Transverse colon (tissue), 4 donors: ENCODE measurements at places on chromosomes 5 and 9.

- peak; percentile 12 for DNase-seq
These were observed 295.2 kb downstream of the MAST4 start for GRCh38 chr5:66891184-66891925.

- no peak for DNase-seq
These were observed 2.7 kb downstream of the PRRC2B start for GRCh38 chr9:131396626-131397025.

DNA sequence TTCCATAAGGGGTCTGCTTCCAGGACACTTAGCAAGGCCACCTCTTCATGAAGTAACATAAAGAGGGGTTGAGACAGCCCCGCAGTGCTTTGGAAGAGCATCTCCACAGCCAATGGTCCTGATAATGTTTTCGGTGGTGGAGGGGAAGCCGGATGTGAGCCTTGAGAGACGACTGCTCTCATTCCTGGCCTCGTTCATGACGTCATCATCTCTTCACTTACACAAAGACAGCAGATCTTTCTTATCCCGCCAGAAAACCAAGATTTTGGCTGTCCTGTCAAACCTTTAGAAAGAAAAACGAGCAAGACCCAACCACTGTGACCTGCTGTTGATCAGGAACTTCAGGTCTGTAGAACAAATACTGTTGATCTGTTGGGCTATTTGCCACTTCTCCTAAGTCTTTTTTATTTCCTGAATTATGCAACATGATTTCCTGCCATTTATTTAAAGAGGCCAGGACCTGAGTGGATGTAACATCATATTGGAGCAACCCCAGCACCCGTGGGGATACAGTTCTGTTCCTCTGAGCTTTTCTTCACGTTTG lies 89.0 kb upstream of the IRX2 start:
- DNase-seq: no peak

GRCh38 chr9:133269537-133270362 lies 5.3 kb downstream of the ABO start:
- DNase-seq: no peak

- no peak for DNase-seq
These were observed 12.7 kb downstream of the STRBP start for GRCh38 chr9:123255718-123256117.

GRCh38 chr5:65394087-65394486 lies 87.6 kb downstream of the ADAMTS6 start:
- DNase-seq: peak; percentile 8

DNA sequence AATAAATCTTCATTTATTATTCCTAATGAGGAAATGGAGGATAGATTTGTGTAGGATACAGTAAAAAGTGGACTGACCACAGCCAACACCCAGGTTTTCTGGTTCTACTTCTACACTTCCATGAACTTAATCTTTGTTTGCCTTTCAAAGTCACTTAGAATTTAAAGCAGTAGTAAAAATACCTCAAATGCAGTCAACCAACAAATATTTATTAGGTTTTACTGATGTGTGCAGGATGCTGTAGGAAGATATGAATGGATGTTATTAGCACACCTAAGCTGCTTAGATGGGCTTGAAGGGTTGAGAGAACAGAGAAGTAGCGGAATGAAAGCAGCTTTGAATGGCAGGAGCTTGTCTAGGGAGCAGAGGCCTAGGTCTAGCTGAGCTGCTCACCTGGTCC lies 201.1 kb downstream of the PALM2AKAP2 start:
- no peak for DNase-seq

GRCh38 chr9:135303865-135304499 lies 175.6 kb upstream of the PPP1R26 start:
- no peak for DNase-seq

DNA sequence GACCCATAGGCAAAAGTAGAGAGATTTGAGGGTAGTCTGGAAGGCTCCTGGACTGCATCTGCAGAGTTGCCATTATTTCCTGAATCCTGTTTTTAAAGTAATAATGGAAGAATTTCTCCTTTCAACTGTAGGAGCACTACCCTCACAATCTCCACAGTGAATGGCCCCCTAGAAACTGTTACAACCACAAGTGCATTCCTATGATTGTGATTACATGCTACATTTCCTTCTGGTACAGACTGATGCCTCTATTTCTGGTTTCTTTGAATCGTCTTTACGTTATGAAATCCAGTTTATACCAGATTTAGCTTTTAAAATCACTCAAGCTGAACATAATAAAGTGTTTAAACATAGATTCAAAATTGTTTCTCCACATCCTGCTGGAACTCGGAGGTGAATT lies 49.4 kb downstream of the FRMPD1 start:
- DNase-seq: no peak

GRCh38 chr5:77935506-77936364 lies 159.6 kb upstream of the TBCA start:
- no peak for DNase-seq

DNA sequence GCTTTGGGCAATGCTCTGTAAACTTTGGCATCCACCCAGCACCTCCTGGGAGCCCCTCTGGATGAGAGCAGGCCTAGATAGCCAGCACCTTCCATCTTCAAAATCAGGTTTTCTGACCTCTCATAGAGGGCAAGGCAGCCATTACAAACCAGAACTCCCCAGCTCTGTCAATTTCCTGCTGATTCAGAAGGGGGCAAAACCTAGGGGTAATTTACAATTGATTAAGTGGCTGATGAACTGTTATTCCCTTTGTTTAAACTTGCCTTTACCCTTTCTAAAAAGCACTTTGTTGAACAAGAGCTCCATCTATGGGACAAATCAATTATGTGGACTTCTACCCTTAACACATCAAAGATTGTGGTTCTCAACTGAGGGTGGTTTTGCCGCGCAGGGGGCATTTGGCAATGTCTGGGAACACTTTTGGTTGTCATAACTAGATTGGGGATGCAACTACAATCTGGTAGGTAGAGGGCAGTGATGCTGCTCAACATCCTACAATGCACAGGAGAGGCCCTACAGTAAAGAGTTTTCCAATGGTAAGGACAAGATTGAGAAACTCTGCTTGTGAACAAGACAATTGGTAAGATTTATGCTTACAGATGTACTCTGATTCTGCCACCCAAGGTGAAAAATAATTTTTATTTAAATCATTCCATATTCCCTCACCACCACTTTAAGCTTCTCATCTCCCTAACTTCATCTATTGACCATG lies 184.1 kb downstream of the MARCHF11 start:
- DNase-seq: no peak

GRCh38 chr5:56757077-56757476 lies 58.3 kb upstream of the MAP3K1 start:
- no peak for DNase-seq

DNA sequence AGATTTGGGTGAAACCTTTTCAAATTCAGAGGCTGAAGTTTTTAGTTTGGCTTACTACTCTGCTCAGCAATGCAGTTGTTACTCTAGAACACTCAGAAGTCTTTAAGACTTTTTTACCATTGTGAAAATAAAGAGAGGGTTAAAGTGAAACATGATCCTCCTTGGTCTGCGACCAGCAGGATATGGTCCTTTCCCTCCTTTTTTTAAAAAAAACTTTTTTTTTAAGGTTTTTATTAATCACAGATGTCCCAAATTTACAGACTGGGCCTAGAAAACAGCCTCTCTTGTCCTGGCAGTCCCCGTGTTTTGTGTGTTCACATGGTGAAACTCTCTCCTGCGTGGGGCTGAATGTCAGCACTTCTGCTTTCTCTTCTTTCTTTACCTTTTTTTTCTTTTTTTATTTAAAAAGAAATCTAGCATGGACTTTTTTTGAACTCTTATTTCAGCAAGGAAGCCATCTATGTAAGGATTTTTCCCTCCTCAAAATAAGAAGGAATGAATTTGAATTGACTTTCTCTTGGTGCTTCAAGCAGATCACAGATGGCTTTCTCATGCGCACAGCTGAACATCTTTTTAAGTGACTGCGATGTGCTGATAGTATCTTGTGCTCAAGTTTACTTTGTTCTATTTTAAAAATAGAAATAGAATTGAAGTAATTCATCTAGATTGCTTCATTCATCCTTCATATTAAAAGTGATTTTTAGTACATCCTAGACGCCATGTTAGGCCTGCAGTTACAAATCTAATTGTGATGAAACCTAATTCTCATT lies 128.7 kb upstream of the OTULINL start:
- no peak for DNase-seq

- no peak for DNase-seq
These were observed 371.2 kb downstream of the CDH18 start for GRCh38 chr5:19616701-19617215.

DNA sequence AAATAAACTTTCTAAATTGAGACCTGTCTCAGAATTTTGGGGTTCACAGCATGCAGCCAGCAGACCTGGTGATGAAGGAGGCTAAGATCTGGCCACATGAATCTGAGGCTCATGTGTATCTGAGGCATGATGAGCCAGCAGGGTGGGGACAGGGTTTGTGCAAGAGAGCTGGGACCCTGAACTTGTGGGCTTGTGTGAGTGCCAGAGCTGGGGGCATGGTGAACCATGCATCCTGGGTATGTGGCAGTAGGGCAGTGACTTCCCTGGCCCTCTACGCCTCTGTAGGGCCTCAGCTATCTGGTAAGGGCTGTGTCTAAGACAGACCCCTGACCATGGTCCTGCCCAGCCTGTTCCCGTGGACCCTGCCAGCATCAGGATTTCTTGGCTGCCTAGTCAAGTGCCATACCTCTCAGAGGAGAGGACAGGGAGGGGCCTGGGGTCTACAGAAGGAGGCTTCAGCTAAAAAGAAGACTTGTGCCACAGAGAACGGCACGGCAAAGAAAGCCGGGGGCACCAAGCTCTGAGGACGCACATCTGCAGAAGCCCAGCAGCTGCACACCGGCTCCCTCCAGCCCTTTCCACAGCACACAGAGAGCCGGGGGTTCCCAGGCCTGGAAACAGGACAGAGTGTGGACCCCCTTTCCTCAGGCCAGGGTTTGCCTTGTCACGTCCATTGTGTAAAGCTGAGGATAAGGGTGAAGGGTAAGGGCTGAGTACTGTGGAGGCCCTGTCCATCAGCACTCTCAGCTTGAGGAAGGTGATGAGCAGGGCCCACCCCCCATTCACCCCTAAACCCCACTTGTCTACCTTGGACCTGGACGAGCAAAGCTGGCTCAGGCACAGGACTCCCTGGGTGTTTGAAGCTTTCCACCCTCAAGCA lies 130.1 kb downstream of the MRPL36 start:
- DNase-seq: no peak

- DNase-seq: no peak
These were observed 7.3 kb downstream of the UBTD2 start for GRCh38 chr5:172276214-172276613.

- no peak for DNase-seq
These were observed 66.6 kb downstream of the DENND1A start for GRCh38 chr9:123863164-123863855.
